Endothelial cell of umbilical vein (primary cell): ENCODE measurements at places on chromosomes 16 and 17. TPM values are rescaled to one million over a fixed set of nuclear protein-coding genes. Genes with fewer than 3 reads are reported as not detected.

DNA sequence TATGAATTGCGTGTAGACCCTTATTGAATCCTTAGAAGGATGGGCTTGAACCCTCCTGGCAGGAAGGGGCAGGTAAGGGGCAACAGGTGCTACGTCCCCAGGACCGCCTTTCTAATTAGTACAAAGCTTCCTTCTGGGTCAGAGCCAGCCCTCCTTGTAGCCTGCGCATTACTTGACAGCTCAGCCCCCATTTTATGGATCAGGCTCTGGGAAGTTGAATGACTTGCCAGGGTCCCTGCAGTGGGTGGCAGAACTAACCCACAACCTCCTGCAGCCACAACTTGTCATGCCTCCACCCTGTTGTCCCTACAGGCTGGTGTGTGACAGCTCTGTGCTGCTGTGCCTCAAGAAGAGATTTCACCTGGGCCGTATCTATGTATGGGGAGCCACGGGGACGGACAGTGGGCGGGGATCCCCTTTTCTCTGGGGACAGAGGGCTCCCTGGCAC, 2.7 kb downstream of the MYO15B start:
- DNase-seq = no peak

GRCh38 chr17:29172589-29172988, 7.6 kb downstream of the MYO18A start:
- DNase-seq = no peak

- DNase-seq = no peak
These were observed 167.1 kb upstream of the KIF2B start for GRCh38 chr17:53655591-53655990.

DNA sequence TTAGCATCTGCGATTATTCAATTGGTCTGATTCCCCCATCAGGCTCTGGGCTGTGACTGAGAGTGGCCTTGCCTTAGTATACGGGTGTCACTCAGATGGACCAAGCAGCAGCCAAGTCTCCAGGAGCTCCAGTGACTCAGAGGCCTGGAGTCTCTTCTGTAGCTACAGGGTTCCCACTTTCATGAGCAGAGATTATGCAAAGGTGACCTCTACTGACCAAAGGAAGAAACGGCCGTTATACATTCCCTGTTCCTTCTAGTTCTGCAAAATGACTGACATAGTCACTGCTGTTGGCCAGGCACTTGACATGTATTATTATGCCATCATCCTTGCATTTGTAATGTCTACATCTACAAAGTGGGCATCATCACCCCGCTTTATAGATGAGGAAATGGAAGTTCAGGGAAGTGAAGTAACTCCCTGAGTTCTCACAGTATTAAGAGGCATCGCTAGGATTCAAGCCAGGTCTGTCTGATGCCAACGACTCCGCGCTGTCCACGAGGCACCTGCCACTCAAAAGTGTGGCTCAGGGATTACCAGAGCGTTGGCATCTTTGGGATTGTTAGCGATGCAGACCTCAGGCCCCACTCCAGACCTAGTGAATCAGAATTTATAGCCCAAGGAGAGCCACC, 23.3 kb downstream of the SLC38A7 start:
- DNase-seq = peak; percentile 81

DNA sequence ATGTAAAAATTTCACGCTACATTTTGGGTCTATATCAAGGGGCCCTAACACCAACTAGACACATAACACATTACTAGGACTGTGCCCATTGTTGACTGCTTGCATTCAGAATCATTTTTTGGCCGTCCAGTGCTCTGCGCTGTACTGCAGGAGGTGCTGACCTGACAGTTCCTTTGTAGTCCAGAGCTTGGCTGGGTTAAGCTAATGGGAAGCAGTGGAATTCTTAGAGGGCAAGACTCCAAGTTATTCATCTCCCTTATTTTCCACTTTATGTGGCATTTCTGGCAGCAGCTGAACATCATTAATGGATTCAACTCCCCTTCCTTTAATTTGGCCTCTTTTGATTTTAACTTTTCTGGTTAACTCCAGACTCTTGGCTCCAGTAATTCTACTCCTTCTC, 351.7 kb downstream of the CDH8 start:
- no peak for DNase-seq

DPEP2NB gene
- total RNA-seq = not detected in 2 replicates

ANTKMT gene
- total RNA-seq = 26.1 and 29.1 TPM in 2 replicates

ABCA9 gene
- 2.0 and 2.7 TPM in 2 replicates for total RNA-seq

GRCh38 chr16:66275775-66276428, 90.6 kb upstream of the CDH5 start:
- peak; percentile 73 for DNase-seq

DNA sequence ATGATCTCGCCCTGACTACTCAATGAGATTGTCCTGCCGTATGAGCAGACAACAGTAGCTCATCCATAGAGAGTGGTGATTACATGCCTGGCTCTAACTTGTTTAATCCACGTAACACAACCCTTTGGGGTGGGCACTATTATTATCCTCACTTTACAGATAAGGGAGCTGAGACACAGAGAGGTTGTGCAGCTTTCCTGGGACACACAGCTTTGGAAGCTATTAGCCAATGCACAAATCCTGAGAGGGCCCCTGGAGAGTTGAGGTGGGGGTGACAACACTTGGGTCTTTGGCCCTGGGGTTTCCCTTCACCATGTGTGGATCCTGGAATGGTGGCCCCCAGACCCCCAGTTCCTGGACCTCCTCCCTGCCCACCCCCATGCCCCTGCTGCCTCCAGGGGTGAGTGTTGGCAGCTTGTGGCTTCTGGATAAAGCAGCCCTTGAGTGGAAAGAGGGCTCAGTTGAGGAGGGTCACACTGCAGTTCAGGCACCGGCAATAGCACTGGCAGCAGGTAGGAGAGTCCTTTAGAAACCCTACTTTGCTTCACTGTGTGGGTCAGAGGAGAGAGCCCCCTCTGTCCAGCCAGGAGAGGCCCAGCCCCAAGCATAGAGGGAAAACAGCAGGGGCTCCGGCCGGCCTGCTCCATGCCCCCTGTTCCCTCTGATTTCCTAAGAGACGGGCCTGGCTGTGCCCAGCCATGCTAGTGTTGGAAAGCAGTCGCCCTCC, 230.7 kb downstream of the KATNIP start:
- no peak for DNase-seq

TBC1D3H gene
- 1.4 TPM in 1 of 2 replicates, not detected in the other for total RNA-seq
